ENCODE measurements at places on chromosomes 6 and 20.

DNA sequence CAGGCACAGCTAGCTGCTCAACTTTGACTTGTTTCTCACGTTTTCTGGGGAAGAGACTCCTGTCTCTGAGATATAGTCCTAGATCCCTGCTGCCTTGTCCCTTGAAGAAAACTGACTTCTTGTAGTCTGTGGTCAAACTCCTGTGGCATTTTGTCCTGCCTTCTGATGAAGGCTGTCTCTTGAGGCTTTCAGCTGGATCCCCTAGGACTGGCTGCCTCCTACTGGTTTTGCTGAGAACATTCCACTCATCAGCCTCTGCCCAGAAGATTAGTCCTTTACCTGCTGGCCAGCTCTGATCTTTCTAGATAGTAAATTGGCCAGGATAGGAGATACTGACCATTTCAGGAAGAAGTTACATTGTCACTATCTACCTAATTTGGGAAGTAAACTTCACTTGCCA, 71.9 kb upstream of the CNR1 start:
- no peak for DNase-seq

DNA sequence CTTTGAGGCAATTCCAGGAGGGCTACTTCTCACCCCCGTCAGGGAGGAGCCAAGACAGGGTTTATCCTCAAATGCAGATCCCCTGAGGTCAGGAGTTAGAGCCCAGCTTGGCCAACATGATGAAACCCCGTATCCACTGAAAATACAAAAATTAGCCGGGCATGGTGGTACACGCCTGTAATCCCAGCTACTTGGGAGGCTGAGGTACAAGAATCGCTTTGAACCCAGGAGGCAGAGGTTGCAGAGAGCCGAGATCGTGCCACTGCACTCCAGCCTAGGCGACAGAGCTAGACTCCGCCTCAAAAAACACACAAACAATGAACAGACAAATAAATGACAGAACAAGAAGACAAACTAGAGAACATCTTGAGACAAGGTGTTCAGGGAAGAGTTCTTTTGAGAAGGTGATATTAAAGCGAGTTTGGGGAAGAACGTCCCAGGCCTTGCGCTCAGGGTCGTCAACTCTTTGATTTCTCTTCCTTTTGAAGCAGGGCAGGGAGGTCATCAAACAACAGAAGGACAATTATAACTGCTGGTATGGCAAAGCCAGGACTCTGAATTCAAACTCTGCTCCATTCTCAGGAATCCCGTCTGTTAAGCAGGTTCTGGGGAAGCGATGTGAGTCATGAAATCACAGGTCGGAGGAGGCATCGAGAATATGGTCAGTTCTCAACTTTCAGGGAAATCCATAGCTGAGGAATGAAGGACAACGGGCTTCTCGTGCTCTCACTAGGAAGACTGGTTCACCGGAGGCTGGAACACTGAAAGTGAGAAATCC, 1.4 kb upstream of the RALY start:
- DNase-seq: no peak

DNA sequence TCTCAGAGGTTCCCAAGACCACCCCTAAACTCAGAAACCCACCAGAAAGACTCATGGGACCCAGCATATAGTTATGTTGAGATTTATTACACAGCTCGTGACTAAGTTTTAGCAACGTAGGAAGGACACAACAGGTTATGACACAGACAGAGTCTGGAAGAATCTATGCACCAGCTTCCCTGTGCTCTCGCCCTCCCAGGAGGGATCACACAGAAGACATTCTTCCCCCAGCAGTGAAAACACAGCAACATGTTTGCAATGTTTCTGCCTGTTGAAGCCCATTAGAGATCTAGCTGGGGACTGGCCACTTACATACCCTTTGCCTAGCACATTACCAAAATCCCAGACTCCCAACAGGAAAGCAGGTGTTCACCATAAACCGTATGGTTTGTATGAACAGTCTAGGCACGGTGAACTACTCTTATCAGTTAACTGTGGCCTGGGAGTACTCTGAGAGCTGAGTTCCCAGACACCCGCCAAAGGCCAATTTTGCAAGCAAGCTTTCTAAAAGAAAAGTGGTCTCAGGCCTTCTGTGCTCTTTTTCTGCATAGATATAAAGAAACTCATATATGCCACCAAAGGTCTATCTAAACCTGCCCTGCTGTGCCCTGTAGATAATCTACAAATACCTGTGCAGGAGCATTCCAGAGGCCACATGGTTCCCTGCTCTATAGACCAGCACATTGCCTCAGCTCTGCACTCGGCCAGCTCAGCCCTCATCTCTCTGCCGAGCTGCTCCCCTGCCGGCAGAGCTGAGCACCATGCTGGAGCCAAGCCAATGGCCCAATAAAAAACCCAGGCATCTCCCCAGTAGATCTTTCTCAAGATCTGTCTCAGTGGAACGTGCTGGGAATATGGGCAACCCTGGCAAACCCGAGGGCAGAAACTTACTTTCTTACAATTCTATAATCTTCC, 69.6 kb upstream of the SMIM28 start:
- DNase-seq: no peak

- DNase-seq: no peak
Measured at GRCh38 chr6:26525838-26526237, 12.3 kb upstream of the HMGN4 start.

DNA sequence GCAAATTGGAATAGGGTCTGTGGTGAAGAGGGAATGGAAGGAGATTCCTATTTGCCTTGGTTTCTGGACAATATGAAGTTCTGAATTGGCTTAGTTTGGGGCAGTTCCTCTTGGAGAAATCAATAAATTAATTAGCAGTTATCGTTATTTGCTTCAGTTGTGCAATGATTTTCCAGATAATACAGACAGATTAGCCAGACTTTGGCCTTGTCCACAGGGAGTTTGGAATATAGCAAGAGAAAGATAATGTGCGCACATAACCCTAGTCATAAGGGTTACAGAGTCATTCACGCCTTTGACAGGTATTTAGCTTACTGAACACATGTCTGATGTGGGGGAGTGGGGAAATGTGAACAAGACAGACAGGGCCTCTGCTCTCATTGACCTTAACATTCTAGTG, 1.3 kb downstream of the ATRN start:
- no peak for DNase-seq

DNA sequence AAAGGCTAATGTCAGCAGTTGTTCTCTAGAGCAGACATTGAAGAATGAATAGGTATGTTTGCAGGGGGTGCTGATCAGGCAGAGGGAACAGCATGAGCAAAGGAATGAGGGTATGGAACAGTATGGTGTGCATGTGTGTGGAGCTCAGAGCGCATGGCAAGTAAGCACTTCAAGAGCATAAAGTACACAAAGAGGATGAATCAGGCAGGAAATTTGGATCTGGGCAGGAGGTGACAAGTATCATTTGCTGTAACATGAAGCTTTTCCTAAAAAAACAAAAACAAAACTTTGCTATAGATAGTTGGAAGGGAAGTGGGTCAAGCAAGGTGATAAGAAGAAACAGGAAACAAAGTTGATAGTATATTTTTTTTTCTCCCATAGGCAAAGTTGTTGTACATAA, 746.8 kb downstream of the HDGFL1 start:
- no peak for DNase-seq

GRCh38 chr20:20491784-20492264, 123.9 kb downstream of the INSM1 start:
- no peak for DNase-seq

DNA sequence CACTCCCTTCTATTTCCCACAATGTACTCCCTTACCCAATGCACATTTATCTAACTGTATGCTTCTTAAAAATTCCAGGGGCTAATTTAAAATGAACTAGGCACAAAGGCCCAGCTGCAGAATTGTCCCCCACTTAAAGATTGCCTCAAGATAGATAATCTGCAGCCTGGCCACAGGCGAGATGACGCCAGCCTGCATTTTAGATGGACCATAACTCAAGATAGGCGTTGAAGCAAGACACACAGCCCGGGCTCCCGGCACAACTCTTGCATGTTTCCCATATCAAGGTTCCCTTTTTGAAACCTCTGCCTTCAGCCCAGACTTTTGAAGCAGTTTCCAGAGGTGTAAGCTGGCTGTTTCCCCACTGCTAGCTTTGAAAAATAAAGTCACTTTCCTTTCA, 3.2 kb upstream of the REPS1 start:
- no peak for DNase-seq

DNA sequence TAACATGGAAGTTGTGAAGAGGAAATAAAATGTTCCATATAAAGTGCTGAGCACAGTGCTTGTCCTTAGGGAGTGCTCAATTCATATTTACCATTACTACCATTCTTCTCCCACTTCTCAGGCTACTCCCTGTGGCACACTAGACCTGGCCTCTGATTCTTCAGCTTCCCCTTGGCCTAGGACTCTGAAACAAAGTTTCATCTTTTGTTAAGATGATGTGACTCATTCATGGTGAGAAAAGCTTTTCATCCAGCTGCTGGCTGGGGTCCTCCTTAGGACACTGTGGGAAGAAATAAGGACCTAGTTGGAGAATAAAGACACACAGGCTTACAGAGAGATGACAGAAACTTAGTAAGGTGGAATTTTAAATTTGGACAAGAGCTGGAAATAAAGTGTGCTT, 314.8 kb downstream of the CDC5L start:
- DNase-seq: no peak

DNA sequence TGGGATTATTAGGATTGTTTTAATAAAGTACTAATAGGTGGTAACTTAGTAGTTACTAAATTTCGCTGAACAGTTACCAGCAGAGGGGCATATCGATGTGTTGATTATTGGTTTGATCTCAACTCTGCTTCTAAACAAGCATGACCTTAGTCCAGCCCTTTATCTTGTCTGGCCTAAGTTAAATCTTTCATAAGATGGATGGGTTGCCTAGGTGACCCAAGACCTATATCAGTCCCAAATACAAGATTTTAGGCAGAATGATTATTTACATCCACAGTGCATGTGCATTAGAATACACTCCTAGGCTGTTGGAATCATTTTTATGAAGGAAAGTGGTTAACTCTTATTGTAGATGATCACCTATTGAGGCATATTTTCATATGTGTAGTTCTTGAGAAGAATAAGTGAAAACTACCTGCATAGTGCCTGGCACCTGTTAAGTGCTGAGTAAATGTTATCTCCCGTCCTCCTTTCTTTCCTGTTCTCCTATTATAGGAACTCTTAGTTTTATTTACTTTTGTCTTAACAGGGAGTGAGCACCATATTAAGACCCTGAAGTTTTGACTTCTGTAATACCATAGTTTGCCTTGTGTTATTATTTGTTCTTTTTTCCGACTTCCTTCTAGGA, 1.1 kb downstream of the HSF2 start:
- no peak for DNase-seq

Data from GOT3 (cell line).